ENCODE measurements at places on chromosomes 3 and 15.

- no peak for DNase-seq
These were observed 325.1 kb downstream of the IL20RB start for GRCh38 chr3:137282871-137283270.

- no peak for DNase-seq
These were observed 222.2 kb upstream of the ARPP21 start for GRCh38 chr3:35417080-35417479.

GRCh38 chr15:44726568-44727484 is 9.5 kb upstream of the TRIM69 start:
- no peak for DNase-seq

- no peak for DNase-seq
These were observed 40.7 kb downstream of the FEM1B start for GRCh38 chr15:68318008-68318835.

DNA sequence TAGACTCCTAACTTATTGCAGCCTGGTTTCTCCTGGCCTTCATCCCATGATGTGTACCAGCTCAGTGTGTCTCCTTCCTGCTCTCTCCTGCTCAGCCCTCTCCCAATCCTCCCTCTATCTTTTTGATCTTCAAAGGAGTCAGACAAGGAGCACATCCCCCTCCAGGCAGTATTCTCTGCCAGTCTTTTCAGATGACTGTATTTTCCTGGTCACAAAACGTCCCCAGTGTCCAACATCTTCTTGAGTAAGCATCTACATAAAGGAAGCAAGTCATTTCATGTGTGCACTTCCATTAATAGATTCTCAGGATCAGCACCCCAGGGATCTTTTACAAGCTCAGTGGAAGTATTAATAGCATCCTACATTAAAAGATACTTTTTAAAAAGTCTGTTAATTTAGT is 148.9 kb upstream of the THBS1 start:
- DNase-seq, result no peak

DNA sequence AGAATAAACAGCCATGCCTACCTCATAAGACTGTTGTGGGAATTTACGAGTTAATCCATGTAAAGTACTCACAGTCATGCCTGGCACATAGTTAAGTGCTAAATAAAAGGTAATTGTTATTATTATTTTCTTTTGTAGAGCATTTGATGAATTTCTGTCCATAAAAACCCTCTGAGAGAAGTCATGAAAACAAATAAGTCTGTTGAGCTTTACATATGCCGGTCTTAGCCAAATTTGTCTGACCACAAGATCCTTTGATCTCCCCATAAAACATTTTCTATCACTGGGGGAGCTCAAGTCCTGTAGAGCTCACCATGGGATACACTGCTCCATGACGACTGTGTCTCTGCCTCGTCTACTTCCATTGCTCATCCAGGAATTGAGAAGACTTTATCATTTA is 114.0 kb downstream of the MAGI1 start:
- DNase-seq, result no peak

DNA sequence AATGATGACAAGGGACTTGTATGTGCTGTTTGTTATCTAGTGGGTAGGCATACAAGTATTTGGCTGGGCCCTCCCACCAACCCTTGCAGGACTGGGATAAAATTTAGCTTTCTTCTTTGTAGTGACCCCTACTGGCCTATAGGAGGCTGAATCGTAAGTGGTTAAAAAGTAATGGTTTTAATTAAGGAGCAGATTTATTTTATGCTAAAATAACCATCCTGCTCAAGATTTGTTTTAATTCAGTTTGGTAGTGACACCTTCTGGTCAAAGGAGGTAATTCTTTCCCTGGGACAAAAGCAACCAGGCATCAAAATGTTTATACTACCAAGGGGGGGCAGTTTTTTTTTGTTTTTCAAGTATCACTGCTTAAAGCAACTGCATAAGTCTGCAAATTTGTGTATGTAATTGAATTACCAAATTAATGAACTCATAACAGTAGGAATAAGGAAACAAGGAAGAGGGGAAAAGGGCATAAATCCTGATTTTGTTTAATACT is 70.7 kb downstream of the TOP2B start:
- DNase-seq, result no peak

- DNase-seq, result no peak
These were observed 105.3 kb downstream of the CHDH start for GRCh38 chr3:53740956-53741355.

GRCh38 chr15:52019394-52020220 is 588 bp downstream of the MAPK6 start:
- DNase-seq, result peak; percentile 77

DNA sequence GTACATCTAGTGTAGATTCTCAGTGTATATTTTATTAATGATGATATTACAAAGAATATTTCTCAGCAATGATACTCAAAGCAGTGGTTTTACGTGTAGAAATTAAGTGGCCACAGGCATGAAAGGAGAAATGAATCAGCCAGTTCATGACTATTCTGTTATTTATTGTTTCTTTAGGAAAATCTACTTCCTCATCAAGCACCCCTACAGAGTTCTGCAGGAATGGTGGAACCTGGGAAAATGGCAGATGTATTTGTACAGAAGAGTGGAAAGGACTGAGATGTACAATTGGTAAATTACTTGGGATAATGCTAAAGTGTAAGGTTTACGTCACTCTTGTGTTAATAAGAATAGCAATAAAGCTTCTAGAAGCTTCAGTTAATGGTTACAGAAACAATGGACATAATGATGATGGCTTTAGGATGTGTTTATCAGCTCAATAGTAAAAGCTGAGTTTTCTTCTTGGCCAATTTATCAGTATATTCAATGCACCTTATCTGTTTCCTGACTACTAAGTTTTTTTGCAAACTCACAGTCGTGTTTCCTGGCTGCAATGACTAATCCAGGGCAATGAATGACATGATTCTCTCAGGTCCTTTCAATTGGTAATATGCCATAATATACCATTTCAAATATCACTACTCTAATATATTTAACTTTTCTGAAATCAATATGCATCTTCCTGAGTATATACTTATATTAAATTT is 20.2 kb downstream of the ADGRG7 start:
- DNase-seq, result no peak

DNA sequence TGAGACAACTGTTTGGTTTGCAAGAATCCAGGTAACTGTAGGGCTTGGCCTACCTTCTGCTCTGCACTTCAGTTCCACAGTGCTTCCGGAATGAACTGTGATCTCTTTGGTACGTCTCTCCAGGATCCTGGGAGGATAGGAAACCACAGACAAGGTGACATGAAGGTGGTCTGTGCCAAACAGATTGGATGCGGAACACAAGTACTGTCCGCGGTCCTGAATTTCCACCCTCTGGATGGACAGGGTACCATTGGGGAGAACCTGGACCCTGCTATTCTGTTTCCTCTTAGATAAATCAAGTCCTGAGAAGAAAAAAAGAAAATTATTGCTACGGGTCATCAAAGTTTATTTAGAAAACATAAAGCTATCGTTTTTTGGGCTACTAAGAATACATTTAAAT is 17.3 kb downstream of the IGSF10 start:
- no peak for DNase-seq

DNA sequence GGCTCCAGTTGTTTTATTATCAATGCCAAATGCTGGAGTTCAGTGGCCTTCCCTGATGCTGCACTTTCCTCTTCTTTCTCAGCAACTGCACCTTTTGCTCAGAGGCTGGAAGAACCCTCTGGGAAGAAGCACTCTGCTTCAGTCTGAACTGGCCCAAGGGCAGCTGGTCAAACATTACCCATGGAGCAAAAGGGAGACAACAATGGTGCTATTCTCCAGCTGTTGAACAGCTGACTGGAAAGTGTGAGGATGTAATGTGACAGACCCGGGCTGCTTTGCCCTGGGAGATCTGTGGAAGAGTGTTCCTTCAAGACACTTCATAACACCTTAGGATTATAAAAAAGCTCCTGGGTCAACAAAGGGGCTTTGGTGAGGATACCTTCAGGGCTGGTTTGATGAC is 84.9 kb downstream of the EPHB1 start:
- DNase-seq, result no peak

DNA sequence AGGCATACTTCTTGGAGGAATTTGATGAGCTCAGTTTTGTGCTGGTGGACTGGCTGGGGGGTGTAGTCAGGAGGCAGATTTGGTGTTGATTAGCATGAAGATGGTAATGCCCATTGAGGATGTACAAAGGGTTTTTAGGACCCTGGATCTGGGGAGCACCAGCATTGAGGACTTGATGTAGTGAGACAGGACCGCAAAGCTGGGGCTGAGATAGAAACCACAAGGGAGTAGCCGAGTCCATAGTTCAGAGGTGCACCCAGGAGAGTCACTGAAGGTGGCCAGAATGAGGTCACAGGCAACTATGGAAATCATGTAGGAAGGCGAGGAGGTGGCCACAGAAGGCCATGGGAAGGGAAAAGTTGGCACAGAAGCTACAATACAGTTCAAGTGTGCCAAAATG is 2.7 kb upstream of the CDC25A start:
- DNase-seq, result no peak

DNA sequence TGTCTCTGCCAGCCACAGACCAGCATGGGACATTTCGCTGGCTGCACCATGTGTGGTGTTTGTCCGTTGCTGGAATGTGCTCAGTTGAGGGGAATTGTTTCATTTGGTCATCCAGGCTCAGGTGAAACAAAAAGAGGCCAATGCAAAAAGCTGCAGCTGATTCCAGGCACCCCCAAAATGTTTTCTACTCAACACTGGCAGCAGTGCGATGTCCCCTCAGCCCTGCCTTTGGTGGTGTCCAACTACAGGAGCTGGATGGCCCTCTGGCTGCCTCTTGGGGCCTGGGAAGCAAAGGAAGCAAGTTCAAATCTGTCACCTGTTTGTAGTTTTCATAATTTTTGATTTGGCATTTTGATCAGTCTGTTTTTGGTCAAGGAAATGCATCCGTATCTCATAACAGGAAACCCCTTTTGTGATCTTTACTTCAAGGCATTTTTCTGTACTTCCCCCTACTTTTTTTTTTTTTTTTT is 141.8 kb downstream of the EEFSEC start:
- no peak for DNase-seq

DNA sequence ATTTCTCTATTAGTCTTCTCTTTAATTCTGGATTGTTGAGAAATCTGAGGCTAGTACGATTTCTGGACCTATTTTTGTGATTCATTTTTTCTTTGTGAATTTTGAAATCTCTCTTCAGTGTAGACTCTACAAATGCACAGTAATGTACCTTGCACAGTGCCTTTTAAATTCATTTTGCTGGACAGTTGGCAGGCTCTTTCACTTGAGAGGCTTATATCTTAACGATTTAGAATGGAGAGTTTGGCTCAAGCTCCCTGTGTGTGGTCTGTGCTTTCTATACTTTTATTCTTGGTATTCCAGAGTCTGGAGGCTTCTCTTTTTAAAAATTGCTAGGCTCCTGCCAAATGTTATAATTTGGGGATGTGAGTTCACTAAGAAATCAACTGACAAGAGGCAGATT is 8.8 kb downstream of the CRYBG3 start:
- DNase-seq, result no peak

- no peak for DNase-seq
These were observed 48.7 kb downstream of the CNOT10 start for GRCh38 chr3:32733631-32734229.

DNA sequence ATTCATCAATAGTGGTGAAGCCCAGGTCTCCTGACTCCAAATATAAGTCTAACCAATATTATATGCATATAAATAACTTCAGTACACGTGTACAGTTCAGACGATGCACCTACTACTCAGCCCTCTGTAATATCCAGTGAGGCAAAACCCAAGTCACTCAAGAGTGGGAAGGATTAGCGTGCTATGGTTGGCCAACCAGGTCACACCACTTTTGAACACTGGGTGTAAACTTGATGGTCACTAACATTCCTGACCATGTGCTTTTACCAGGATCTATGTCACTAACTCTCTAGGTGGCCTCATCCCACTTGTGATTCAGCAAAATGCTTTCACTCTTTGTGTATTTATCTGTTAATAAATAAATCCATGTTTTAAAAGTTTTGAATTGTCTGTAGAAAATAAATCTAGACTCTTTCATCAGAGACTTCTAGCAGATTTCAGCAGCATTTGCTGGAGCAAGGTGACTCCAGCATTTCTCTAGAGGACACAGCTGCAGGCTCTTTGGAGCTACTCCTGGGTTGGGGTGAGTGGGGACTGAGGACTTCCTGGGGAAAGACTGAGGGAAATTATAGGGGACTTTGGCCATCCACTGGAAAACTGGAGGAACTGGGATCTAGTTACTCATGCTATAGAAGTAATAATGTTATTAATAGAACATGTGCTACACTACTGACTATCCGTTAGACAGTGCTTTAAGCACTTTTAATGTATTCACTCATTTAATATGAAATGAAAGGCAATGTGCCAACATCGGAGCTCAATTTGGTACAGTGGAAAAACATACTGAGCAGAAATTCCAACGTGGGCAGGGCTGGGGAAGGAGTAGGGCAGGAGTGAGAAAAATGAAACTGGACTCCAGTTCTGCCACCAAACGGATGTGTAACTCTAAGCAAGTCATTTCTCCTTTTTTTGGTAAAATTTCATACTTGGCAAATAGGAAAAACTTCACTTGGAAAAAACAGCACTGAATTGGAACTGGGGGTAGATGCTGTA is 97.9 kb downstream of the RORA start:
- DNase-seq, result no peak

GRCh38 chr3:80807577-80807976 is 953.9 kb downstream of the GBE1 start:
- DNase-seq, result no peak

GRCh38 chr3:99925584-99926230 is 108.0 kb downstream of the CMSS1 start:
- no peak for DNase-seq

GRCh38 chr3:150762662-150763121 is 277 bp downstream of the SIAH2 start:
- peak; percentile 32 for DNase-seq

- DNase-seq, result no peak
These were observed 125.3 kb downstream of the IGF1R start for GRCh38 chr15:98773616-98774015.

GRCh38 chr3:141240687-141241615 is 9.3 kb downstream of the PXYLP1 start:
- DNase-seq, result no peak

GRCh38 chr3:130557336-130558035 is 40.5 kb downstream of the COL6A6 start:
- DNase-seq, result no peak

- DNase-seq, result peak; percentile 18
These were observed 3.9 kb upstream of the PXYLP1 start for GRCh38 chr3:141227752-141228151.

GRCh38 chr3:157160658-157161424 is 894 bp upstream of the CCNL1 start:
- DNase-seq, result peak; percentile 66

GRCh38 chr3:184562878-184563560 is 1.4 kb downstream of the EPHB3 start:
- DNase-seq, result peak; percentile 28

DNA sequence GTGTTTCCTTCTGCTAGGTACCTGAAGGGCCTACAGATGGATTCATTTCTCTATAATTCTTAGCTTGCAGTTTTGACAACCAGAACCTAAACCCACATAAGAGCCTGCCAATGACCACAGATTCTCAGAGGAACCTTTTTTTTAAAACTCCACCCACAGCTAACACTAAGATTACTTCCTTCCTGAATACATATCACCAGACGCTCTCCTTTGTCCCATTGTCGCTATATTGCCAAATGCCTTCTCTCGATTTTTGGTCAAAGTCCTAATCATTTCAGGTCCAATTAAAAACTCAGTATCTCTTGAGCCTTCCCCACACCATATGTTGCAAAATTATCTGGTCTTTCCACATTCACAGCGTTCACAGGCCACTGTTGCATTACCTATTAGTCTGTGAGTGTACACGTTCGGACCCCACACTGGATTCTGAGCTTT is 12.4 kb downstream of the ZNF710 start:
- DNase-seq, result no peak
